ENCODE measurements at places on chromosomes 1 and 21.

- no peak for DNase-seq
Observed at GRCh38 chr1:167093846-167094516, at the start of gene STYXL2. TSS of gene STYXL2 (plus strand) at chr1:167094075. CDS start at chr1:167094850, 775 bp downstream.

GRCh38 chr1:200699871-200700270 lies 30.2 kb upstream of the DDX59 start:
- no peak for DNase-seq

- peak; percentile 41 for DNase-seq
Observed at GRCh38 chr1:47710329-47711071, 272.7 kb downstream of the FOXD2 start.

DNA sequence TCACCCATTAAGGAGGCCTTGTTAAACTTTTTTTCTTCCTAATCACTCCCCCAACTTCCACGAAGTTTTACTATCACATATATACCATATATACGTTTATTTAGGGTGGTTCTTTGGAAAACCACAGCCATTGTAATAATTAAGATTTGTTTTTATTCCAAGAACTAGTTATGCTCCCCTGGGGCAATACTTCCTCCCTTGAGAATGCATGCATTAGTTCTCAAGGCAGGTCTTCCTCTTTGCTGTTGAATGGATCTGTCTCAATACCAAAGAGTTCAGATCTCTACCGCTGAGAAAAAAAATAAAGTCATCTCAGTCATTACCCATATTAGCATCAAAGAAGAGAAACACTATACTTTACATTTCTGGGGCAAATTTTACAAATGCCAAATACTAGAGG lies 567.7 kb upstream of the RGS18 start:
- no peak for DNase-seq

- DNase-seq: no peak
Observed at GRCh38 chr1:160460683-160461287, 60.4 kb downstream of the VANGL2 start.

GRCh38 chr1:239742416-239743109 lies 349.1 kb upstream of the FMN2 start:
- no peak for DNase-seq

DNA sequence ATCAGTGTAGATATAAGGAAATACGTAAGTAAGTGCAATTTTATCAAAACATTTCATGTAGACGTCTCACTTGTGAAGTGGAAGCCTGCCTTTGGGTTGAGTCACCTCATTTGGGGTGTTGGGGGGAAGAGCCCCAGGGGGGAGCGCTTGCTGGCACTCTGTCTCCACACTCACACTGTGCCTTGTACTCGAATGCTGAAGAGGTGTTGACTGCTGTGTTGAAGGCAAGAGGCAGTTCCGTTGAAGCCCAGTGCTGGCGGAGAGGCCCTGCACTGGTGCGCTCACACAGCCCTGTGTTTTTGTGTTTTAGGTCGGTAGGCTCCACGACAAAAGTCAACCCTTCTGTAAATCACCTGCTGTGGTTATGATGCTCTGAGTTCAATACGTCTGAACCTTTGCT lies 131.9 kb upstream of the COL6A1 start:
- DNase-seq: no peak

DNA sequence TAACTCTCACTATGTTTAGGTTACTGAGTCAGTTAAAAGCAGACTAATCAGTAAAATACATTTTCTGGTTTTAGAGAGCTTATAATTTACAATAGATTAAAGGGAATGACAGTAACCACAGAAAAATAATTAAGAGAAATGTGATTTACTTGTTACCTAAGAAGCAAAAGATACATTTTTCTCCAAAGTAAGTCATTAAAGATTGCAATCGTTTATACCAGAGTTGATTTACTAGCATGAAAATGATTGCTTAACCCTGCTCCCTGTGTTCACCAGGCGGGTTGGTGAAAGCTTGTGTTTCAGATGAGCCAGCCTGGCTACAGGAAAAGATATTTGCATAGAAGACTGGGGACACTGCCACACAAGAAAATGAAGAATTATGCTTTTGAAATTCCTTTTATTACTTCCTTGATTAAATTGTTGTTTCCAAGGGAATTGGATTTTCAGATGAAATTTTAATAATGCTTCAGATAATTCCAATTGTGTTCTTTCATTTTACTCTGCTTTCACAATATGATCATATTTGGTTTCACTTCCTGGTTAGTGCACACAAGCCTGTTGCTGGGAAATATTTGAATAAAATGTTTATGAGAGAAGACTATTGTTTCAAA lies 27.9 kb downstream of the LRRC8B start:
- peak; percentile 40 for DNase-seq

GRCh38 chr1:199657449-199657848 lies 370.1 kb upstream of the NR5A2 start:
- no peak for DNase-seq

DNA sequence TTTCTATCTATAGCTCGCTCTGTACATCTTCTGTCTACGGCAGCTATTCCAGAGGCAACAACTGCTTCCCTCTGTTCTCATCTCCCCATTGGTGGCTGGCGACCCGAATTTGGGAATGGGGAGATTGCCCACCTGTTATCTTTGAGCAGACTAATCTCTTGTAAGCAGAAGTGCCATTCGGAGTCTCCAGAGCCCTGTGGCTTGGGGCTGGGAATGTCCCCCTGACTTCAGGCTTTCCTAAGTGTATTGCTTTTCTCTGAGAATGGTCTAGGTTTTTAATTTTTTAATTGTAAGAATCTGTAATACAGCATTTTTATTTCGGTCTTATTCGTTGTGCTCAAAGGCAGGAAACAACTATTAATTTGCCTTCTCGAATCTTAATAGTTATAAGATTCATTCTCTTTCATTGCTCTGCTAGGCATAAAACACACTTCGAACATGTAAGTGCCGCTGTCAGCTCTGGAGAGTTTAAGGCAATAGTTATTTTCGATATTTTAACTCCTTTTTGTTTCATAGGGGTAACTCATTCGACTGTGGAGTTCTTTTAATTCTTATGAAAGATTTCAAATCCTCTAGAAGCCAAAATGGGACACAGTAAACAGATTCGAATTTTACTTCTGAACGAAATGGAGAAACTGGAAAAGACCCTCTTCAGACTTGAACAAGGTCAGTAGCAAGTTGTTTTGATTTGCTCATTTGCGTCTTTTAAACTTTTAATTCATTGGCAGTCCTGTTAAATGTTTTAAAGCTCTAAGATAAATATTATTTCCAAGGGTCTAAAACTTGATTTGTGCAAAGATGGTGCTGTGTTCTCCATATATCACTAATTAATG lies 514 bp downstream of the AGL start:
- no peak for DNase-seq

GRCh38 chr21:16322454-16322853 lies 592.7 kb downstream of the USP25 start:
- no peak for DNase-seq

DNA sequence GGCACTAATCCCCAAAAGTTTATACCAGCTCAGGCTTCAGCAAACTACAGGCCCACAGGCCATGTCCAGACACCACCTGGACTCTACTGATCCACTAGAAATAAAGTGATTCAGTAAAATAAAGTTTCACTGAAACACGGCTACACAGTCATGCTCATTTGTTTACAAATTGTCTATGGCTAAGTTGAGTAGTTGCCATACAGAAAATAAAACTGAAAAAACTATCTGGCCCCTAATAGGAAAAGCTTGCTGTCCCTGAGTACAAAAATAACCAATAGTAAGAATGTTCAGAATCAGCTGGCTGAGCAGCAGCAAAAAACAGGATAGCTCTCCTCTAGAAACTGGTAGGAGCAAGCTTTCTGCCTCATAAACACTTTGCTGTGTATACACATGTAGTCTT lies 221.5 kb downstream of the RERE start:
- no peak for DNase-seq

DNA sequence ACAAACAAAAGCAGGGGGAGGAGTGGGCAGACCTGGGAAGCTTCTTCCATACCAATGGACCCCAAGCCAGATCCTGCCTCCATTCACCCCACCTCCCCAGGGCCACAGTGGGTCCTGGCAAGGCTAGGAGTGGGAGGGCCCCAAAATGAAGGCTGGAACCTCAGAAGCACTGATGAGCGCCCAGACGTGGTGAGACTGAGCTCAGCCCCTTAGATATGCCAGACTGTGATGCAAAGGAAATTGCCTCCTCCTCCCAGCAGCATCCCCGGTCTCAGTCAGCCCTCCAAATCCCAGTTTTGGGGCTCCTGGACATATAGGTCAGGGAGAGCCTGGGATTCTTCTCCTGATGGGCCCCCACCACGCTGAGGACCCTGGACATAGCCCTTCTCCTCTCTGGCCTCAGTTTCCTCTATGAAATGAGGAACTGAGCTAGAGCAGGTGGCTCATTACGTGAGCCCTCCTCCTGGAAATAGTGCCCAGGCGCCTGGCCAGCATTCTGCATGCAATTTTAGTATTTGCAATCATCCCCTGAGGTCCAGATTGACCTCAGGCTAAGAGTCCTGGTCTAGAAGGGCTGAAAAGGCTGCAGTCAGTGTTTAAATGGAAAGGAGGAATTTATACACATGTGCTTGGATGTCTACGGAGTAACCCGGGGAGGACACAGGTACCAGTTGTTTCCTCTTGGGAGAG lies 33.5 kb downstream of the RHBG start:
- no peak for DNase-seq

- no peak for DNase-seq
Observed at GRCh38 chr1:238950017-238950416, 436.4 kb upstream of the CHRM3 start.

GRCh38 chr1:203999618-204000017 lies 73.3 kb upstream of the SOX13 start:
- no peak for DNase-seq

GRCh38 chr21:38938769-38939168 lies 133.0 kb downstream of the ETS2 start:
- DNase-seq: no peak

GRCh38 chr1:221965252-221965651 lies 223.4 kb upstream of the DUSP10 start:
- DNase-seq: no peak

DNA sequence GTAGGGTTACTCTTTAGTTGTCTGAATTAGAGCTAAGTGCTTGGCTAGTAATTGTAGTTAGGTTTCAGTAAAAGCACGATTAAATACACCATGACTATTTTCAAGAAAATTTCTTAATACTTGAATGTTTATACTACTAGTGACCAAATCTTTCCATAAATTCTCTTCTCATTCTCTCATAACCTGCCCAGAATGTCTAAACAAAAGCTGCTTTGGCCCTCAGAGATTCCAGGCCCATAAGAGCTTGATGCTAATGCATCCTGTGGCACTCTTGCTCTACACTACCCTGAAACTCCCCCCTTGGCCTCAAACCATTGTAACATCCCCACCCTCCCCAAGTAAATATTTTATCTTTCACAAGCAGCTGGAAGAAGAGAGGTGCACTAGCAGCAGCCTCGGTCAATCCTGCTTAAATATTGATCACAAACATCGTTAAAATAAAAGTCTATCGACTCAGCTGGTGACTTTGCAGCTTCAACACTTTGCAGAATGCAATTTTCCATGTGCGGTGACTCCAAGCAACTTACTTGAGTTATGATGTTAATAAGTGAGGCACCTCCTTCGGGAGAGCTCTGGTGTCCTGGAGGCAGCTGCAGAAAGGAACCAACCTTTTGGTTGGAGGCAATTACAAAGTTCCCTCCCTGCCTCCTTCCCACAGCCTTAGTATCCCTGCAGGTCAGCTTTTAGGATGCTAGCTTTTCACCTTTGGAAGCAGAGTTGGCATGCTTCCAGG lies 315.6 kb upstream of the PLXNA2 start:
- no peak for DNase-seq

DNA sequence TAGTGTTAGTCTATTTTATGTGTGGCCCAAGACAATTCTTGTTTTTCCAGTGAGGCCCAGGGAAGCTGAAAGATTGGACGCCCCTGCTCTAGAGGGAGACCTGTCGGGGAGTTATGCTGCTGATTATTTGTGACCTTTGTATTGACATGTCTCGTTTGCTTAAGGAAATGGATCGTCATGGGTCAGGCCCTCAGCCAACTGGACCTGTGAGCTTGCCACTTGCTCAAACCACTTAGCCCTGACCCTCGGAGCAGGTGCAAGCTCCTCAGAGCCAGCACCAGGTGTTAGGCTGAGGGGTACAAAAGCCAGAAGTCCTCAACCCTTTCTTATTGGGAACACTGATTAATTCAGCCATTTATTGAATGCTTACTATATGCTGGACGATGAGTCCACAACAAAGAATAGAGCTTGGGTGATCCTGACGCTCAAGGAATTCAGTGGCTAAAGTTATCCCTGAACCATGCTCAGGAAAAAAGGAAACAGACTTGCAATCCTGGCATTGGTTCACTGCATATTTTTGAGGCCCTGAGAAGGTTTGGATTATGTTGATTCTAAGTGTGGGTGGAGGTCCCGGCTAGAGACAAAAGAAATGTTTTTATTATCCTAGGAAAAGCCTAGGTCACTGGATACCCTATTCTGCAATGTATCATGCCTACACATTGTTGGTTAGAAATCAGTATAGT lies 19.0 kb downstream of the TGFB2 start:
- DNase-seq: no peak

DNA sequence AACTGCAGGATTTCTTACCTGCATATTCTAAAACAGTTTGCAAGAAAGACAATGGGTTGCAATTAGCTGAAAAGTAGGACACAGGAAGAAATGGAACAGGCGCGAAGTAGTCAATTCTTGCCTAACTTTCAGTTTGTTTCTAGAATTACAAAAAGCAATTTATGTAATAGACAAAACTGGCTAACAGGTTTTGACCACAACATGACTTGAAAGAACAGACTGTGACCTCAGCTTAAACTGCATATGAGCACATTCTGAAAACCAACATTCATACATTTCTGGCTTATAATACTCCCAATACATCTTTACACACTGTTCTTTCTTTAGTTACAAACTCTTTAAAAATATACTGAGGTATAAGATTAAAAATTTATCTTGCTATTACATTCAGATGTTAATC lies 405.9 kb upstream of the B3GALT2 start:
- DNase-seq: no peak

GRCh38 chr1:234768569-234769283 lies 158.7 kb upstream of the IRF2BP2 start:
- no peak for DNase-seq

DNA sequence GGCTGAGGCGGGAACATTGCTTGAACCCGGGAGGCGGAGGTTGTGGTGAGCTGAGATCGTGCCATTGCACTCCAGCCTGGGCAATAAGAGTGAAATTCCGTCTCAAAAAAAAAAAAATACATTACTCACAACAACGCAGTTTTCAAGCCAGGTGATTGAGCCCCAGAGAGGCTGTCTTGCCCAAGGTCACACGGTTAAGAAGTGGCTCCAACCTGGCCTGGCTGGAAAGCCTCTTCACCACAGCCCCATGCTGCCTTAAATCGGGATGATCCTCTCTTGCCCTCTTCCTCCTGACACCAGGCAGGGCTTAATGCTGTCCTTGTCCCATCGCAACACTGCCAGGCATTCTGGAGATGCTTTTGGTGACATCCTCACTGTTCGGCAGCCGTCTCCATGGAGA lies 21.6 kb downstream of the DRAXIN start:
- DNase-seq: no peak

GRCh38 chr1:100875228-100875627 lies 19.4 kb downstream of the EXTL2 start:
- DNase-seq: no peak

GRCh38 chr1:19725606-19726005 lies 60.9 kb downstream of the HTR6 start:
- DNase-seq: no peak
